ENCODE measurements at places on chromosomes 3 and 15.
A peak's percentile ranks its signal among the peaks of the same experiment; 100 is the strongest.

GRCh38 chr3:11154953-11155325, 646 bp downstream of the HRH1 start:
- DNase-seq = no peak

GRCh38 chr15:99708563-99708962, 24.7 kb downstream of the LYSMD4 start:
- DNase-seq = no peak

GRCh38 chr3:194608981-194609380, 24.2 kb downstream of the TMEM44 start:
- DNase-seq = no peak

DNA sequence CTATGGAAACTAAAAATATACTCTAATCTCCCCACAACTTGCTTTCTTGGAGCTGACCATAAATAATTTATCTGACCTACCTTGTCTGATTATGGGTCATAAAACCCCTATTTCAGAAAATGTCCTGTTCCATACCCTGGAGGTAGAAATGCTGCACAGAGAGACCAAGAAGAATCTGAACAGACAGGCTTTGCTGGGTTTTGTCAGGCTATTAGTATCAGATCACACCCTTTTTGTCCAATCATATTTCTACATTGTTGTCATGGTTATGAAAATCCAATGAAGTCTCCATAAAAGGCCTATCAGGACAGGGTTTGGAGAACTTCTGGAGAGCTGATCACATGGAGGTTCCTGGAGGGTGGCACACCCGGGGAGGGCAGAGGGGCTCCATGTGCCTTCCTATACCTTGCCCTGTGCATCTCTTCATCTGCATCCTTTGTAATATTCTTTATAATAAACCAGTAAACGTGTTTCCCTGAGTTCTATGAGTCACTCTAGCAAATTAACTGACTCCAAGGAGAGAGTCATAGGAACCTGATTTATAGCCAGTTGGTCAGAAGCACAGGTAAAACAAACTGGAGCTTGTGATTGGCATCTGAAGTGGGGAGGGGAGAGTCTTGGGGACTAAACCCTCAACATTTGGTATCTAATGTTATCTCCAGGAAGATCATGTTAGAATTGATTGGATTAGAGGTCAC, 58.1 kb downstream of the NGLY1 start:
- DNase-seq = no peak

DNA sequence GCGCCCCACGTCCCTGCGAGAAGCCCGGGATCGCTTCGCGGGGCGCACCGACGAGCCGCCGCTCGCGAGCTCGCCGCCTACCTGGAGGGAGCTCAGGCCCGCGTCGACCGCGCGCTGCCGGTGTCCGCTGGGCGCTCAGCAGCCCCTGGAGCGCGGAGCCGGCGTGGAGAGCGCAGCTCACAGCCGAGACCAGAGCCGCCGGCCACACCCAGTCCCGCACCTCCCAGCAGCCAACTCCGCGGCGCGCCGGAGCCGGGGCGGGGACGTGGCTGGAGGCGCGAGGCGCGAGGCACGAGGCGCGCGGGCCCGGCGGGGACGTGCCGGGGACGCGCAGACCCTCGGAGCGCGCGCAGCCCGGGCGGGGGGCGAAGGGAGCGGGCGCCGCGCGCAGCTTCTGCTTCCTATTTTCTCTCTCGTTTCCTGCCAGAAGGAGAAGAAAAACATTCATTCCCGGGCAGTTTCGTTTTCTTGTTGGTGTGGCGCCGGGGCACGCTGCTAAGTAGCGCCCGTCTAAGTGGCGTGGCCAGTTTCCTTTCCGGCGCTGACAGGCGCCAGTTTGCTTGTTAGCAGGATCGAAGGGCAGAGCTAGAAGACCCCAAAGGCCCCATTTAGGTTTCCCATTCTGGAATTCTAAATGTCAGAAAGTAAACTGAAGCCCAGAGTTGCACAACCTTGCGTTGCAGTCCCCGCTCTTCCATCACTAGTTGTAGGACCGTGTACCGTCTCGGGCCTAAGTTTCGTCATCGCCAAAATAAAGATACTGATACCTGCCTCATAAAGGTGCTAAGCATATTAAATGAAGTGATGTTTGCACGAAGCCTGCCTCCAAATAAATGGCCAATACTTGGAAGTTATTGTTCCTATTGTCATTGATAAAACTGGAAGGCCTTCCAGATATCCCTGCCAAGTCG, at the start of gene GNB4:
TSS of gene GNB4 (minus strand) at position 206 of the 911 bp plus-strand sequence. CDS start 25,270 bp downstream, outside the sequence.
- peak; percentile 49 for DNase-seq

DNA sequence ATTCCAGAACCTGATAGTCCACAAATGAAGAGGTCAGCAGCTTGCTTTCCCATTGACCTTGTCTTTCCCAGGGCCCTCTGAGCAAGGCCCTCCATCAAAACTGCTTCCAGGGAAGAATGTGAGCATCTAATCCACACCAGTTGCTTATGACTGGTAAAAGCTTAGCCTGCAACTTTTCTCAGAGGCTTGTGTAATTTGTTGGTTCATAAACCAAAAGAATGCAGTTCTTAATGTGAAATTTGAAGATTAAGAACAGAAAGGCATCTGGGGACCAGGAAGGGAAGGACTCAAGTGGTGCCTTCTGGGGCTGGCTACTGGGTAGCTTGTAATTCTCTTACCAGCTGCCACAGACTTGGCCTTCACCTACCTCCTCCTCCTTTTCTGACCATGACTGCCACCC, 60.9 kb upstream of the EIF1B start:
- no peak for DNase-seq

- no peak for DNase-seq
Measured at GRCh38 chr3:177361081-177361938, 164.0 kb upstream of the TBL1XR1 start.

DNA sequence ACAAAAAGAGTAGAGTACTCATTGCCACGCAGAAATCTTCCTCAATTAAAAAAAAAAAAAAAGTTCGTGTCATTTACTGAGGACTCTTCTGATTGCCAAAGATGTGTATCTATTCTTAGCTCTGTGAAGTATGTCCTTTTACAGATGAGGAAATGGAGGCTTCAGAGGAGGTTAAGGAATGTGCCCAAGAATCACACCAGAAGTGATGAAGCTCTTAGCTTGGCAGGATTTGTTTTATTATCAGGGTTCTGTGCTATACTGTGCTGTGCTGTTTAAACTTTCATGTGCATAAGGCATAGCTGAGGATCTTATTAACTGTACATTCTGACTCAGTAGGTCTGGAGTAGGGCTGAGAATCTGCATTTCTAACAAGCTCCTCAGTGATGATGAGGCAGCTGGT, 665.2 kb upstream of the ADAMTS9 start:
- no peak for DNase-seq

DNA sequence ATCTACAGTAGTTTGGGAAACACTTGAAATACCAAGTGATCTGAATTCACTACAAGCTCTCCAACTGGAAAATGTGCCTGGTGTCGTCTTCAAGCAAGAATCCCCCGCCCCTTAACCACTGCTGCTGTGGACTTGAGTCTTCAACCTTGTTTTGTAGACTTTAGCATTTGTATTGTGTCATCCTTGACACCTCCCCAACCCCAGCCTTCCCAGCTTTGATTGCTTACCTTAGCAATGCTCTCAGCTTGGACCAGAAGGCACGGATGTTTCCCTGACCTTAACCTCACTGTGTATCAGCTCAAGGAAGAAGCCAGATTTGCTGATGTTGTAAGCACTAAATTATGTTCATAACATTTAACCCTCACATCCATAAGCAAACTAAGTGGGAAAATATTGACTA, 146.4 kb downstream of the IGF1R start:
- no peak for DNase-seq

DNA sequence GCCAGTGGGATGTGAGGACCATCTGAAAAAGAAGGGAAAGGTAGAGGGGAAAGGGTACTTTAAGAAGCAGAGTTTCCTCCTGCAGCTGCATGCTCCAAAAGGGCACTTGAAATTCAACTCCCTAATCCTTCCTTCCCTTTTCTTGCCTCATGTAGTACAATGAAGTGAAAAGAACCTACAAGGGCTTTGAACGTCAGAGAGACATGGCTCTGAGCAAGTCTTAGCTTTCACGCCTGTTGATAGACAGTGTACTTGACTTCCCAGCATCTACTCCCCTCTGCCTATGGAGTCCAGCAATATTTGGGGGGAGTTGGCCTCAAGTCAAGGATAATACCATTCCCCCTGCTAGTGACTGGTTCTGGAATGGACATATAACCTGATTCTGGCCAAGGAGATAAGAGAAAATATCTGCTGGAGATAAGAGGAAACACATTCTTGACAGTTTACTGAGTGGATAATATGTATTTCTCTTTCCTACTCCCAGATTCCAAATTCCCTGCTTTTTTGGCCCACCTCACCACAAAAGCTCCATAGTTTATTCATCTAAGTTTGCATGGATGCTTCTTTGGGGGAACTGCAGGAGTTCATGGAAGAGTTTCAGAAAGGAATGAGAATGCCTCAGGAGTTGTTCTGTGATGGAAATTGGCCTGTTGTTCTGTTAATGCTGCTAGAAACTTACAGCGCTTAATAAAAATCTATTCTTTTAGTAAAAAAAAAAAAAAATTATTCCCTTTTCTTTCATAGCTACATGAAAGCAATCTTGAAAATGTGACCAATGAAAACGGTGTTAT, 193.0 kb upstream of the TPM1 start:
- no peak for DNase-seq

GRCh38 chr3:58324391-58325390, 8.0 kb upstream of the PXK start:
- peak; percentile 21 for DNase-seq

- no peak for DNase-seq
Measured at GRCh38 chr3:95351158-95351557, 1288.3 kb downstream of the NSUN3 start.

- DNase-seq = no peak
Measured at GRCh38 chr3:41364736-41365135, 165.4 kb downstream of the CTNNB1 start.

DNA sequence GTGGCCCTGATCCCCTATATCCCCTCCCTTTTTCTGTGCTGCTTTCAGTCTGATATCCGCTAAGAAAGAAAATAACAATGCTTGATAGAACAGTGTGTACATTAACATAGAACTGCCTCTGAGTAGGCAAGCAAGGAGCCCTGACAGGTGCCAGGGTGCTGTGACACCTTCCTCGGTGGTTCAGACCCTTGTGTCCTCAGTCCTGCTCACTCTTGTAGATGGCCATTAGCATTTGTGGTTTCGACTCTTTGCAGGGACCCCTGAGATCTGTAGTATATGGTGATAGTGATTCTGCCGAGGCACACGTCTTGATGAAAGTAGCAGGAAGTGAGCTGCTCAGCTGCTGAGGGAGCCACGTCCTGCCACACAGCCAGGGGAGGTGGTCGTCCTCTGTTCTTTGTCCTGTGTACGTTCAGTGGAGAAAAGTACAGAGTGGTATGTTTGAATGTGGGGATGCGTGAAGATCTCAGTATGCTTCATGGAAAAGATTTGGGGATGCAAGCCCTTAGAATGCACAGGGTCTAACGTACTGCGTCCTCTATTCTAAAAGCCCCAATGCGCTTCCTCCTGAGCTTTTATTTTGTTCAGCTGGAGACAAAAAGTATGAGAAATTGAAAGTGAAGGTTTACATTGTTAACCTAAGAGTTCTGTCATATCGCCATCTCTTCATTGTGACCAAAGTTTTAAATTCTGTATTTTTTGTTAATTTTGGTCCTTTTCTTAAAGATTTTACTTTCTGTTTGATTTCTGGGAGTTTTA, 35.4 kb downstream of the PXYLP1 start:
- peak; percentile 52 for DNase-seq
